Activated CD4-positive, alpha-beta T cell treated with anti-CD3 and anti-CD28 coated beads for 1 hour (primary cell): ENCODE measurements at places on chromosomes 7 and 10.

DNA sequence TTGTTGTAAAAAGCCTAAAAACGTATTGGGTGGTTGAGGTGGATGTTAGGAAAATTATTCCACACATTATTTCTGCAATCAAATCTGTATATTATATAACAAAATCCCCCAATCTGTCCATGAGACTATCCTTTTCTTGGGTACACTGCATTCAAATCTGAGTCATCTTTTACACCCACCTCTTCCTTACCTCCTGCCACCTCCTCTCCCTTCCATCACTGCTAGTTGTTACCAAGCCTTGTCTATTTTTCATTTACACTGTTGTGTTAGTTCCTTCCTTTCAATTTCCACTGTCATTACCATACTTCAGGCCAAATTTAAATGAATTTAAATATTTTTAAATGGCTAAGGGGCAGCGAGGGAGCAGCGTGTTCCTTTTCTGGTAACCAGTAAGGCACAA lies 83.3 kb downstream of the ITGA8 start:
- DNase-seq = no peak

- no peak for DNase-seq
These were observed 162.9 kb downstream of the ZNF33B start for GRCh38 chr10:42475168-42476098.

DNA sequence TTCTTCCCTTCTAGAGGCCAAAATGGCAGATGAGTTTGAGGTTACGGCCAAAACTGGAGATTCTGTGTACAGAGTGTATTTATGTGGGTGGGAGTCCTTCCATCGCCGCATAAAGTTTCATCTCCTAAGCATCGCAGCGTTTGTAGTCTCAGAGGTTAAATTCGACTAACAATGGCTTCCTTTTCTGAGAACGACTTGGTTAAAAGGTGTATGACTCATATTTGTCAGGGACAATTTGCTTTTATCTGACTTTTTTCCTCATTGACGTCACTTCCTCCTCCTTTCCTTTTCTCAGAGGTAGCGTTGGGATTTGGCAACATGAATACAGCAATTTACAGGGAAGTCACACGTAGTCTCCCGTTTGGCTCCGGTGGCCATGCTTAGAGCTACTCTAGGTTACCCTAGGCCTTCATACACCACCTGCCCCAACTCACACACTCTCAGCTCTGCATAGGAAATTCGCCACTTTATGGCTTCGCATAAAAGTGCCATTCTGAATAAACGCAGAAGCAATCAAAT lies 37.6 kb upstream of the TCF7L2 start:
- DNase-seq = no peak

GRCh38 chr7:124379296-124379695 lies 346.4 kb upstream of the TMEM229A start:
- no peak for DNase-seq

DNA sequence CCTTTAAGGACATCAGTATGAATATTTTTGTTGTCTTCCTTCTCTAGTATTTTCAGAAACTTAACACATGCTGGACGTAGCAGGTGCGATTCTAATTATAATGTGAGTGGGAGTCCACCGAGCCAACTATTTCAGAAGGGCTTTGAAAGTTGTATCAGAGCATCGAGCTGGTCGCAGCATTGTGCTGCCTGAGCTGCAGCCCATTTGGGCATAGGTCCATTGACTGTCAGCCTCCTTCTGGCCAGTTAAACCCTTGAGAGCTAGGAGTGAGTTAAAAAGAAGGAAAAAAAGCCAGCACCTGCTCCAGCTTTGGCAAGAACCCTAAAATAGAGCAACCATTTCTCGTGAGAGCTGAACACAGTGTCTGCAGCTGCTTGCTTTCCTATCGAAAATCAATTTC lies 47.8 kb downstream of the SLC35G1 start:
- no peak for DNase-seq

GRCh38 chr7:90484706-90485105 lies 15.3 kb downstream of the PTTG1IP2 start:
- no peak for DNase-seq

DNA sequence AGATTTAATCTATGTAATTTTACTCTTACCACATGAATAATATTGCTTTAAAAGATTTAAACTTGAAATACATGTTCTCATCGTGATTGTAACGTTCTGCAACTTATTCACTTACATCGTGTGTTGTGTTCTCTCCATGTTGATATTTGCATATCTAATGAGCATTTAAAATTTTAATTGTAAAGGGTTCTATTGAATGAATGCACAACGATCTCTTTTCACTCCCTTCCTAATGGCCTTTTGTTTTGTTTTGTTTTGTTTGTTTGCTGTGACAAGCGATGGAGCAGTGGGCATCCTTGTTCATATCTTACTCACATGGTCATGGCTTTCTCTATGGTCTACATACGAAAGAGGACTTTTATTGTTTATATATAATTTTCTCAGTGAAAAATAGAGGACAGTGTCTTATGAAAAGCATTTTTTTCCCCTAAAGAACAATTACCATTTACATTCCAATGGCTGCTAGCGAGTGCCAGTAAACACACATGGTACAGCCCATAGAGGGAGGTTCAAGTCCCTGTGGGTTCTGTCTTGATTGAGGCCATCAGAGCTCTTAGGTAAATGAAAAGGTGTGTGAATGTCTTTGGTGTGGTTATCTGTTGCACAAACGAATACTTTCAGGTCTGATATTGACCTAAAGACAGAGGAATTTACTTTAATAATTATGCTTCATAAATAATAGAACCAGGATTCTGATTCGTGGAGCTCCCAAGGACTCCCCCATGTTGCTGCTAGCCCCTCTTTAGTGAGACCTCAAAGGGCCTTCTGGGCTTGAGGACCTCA lies 32.4 kb downstream of the BTBD16 start:
- no peak for DNase-seq

GRCh38 chr7:5193880-5194279 lies 3.8 kb downstream of the WIPI2 start:
- DNase-seq = no peak

GRCh38 chr7:36597090-36597773 lies 127.1 kb downstream of the AOAH start:
- DNase-seq = no peak

- no peak for DNase-seq
These were observed 160.9 kb upstream of the AGK start for GRCh38 chr7:141390339-141390738.

DNA sequence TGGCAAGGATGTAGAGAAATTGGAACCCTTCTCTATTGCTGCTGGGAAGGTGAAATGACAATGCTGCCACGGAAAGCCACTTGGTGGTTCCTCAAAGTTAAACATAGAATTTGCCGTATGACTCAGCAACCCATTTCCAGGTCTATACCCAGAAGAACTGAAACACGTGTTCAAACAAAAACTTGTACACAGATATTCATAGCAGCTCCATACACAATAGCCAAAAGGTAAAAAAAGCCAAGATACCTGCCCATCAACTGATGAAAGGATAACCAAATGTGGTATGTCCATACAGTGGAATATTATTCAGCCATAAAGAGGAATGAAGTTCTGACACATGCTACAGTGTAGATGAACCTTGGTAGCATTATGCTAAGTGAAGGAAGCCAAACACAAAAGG lies 39.1 kb downstream of the LHPP start:
- no peak for DNase-seq

DNA sequence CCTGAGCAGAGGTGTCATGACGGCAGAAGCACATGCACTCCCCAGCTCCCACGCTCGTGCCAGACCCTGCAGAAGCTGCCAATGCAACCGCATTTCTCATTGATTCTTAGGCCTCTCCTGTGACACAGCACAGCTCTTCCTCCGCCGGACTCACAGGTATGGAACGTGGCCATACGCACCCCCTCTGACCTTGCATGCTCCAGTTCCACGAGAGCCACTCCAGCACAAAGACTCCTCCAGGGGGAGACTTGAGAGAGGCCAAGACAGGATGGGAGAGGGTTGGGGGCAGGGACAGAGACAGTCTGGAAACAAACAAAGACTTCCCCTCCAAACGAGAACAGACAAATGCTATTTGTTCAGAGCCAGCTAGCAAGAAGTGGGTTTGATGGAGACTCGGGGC lies 124.3 kb upstream of the PPP2R2D start:
- no peak for DNase-seq

GRCh38 chr7:150373049-150373801 lies 4.6 kb downstream of the REPIN1 start:
- no peak for DNase-seq

DNA sequence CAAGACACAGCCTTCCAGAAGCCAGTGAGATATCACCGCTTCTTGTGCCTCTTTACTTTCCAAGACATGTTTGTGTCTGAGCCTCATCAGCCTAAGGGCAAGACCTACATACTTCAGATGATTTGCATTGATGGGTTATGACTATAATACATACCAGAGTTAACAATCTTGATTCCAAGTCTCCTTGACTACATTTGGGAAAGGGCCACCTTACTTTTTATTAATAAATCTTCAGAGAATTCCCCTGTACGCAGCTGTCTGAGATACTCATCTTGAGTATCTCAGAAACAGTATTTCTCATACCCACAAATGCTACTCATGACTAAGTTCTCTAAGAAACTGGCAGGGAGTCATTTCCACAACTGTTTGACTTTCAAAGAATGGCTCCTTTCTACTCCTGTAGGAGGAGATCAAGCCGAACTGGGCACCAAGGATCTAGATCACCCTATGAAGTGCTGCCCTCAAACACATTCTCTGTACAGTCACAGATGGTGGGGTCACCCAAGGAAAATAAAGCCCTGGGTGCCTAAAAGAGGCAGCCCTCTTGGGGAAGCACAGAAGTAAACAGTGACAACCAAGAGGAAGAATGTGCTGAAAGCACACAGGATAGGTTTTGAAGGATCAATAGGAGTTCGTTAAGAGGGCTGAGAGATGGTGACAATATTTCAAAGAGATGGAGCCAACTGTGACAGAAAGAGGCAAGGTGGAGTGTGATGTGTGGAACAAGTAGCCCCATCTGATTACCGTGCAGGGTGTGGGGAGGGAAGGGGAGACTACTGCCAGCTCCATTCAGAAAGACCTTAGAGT lies 138.9 kb downstream of the JAZF1 start:
- no peak for DNase-seq

- no peak for DNase-seq
These were observed 39.7 kb upstream of the TNKS2 start for GRCh38 chr10:91758303-91759146.

DNA sequence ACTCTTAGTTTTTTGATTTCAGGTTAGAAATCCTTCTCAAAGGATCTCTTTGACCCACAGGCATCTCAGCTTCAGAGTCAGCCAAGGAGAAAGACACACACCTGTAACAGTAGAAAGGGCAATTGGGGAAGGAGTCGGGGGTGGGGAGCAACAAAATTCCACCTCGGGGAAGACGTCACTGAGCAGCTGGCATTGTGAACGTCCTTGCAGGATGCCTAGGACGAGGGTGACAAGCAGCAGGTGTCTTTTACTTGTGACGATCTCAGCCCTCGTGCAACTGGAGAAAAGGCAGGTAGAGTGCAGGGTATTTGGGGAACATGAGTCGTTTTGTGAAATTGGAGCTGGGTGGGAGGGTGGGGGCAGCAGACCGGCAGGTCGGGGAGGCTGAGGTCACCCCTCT lies 627.0 kb downstream of the ACTR3B start:
- no peak for DNase-seq

DNA sequence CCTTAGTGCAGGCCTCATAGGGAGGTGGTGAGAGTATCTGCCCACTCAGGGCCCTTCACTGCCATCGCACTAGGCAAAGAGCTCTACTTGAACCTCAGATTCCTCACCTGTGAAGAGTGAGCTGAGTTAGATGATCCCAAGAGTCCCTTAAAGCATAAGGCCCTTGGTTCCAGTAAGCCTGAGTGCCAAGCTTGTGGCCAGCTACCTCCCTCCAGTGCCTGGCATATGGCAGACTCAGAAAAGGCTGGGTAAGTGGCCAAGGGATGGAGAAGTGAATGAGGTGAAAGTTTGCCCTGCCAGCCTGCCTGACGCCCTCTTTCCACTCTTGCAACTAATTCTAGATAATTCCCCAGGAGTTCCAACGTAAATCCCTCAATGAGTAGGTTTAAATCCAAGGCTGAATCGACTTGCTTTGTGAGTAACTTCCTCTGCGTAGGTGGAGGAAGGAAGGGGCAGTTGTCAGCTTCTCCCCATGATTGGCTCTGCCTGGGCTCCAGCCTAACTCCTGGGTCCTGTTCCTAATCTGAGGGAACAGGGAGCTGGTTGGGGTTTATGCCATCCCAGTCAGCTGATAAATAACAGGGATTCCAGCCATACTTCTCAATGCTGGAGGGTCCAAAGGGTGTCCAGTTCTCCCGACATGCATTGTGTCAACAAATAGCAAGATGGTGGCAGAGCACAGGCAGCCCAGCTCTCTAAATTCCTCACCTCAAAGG lies 14.2 kb downstream of the DUSP5 start:
- DNase-seq = no peak

GRCh38 chr7:114073701-114074100 lies 154.9 kb upstream of the PPP1R3A start:
- no peak for DNase-seq

- no peak for DNase-seq
These were observed 15.8 kb downstream of the TAS2R39 start for GRCh38 chr7:143199040-143199439.

DNA sequence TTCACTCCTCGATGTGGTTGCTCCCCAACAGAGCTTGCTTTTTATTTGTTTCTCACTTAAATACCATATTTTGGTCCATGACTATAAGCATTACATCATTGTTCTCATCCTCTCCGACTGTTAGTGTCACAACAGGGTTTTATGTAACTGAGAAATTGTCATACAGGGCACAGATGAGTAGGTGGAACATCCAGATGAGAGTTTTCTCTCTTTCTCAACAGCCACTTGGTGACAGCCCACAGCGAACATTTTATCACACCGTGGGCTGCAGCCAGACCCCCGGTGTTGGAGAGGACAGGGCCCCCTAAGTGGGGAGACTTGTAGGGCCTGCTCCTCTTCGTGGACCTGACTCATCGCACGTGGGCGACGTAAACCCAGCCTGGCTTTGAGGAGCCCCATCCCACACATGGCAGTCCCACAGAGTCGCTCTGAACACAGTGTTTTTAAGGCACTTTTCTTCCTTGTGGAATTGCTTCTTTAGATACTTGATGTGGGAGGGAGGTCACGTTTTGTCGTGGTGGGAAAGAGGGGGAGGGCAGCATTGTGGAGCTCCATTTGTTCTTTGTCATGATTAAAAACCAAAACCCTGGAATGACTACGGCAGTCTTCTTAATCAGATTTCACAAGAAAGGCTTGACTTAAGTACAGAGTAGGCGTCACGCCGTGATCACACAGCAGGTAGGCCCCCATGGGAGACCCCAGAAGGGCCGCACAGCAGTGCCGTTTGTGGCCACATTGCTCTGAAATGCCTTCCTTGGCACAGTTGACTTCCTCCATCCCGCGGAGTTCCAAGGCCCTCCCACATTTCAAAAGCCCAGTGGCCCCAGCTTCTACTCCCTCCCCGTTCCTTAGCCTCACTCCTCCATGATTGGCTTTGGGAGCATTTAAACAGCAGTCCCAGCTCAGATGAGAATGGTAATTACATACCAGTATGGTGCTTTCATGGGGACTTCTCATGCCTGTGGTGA lies 220.6 kb downstream of the CCDC3 start:
- no peak for DNase-seq
